Heart left ventricle (tissue), 16 donors: ENCODE measurements at places on chromosomes 4 and X.

GRCh38 chr4:120158046-120158445 lies 91.4 kb upstream of the MAD2L1 start:
- DNase-seq, result no peak

GRCh38 chr4:81304871-81305270 lies 89.8 kb upstream of the PRKG2 start:
- no peak for DNase-seq

DNA sequence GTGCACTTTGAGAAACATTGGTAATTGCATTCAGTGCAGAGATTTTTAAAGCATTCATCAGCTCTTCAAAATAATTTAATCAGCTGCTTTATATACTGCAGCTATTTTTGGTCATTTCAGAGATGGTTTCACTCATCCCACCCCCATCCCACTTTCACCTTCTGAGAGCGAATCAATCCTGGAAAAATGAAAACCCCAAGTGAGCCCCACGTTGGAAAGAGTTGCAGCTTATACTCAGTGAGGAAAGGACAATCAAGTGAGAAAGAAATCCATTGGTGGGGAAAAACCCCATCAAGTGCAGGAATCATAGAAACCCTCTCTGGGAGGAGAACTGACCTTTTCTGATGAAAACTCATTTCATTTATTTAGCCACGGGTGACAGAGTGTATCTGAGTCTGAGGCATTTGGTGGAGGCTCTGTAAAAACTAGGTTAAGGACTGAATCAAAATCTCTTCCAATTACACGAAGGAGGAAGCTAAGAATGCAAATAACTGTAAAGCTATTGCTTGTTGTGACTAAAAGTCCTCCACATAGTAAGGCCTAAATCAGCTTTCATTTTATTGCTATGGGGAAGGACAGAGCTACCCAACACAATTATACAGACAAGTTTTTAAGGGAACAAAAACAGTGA lies 240.4 kb upstream of the PGRMC2 start:
- no peak for DNase-seq

DNA sequence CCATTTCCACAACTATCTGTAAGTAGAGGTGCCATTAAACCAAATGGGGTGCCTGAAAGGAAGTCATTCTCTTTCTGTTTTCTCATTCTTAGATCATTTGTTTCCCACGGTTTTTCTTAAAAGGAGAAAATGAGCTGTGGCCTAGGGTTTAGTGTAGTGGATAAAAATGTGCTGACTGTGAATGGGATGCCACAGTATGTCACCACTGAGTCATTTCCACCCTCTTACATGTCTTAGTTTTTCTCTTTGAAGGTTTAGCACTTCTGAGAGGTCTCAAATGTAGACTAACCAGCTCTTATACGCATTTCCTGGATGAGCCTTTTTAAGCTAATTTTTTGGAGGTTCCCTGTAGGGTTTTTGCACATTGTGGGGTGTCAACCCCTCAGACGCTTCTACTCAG lies 244.5 kb upstream of the SPANXN1 start:
- DNase-seq, result no peak

GRCh38 chr4:124873361-124874171 lies 161.0 kb upstream of the ANKRD50 start:
- DNase-seq, result no peak

DNA sequence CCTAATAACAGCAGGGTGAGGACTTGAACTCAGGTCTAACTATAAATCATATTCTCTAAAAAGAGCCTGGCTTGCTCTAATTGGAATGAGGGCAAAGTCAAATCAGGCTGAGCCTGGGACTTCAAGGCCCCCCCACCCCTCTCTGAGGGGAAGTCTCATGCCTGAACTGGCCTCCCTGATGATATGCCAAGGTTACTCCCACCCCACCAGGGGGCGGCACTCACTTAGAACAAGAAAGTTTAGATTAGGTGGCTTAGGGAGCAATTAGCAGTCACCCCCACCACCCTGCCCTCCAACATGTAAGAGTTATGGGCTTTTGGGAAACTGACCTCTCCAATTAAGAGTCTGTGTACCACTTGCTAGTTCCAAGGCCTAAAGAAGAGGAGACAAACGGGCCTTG lies 2.7 kb downstream of the FOXO4 start:
- peak; percentile 51 for DNase-seq

DNA sequence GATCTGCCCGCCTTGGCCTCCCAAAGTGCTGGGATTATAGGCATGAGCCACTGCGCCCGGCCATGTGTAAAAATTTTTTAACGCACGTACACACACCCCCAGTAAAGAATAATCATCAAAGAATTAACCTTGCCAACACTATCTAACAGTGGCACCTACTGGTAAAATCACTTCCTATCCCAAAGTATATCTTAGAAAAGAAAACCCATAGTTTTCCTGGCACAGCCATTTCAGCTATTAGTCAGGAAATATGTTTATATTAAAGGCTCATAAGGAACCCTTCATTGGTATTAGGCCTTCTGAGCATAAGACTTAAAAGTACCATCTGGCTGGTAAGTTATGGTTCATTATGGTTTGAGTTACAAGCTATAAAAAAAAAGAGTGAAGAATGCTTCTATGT lies 14.1 kb downstream of the S100G start:
- DNase-seq, result no peak

- no peak for DNase-seq
Observed at GRCh38 chr4:182495645-182496385, 252.6 kb downstream of the TENM3 start.

GRCh38 chr4:14196131-14196530 lies 568.6 kb upstream of the BOD1L1 start:
- peak; percentile 43 for DNase-seq

- DNase-seq, result no peak
Observed at GRCh38 chr4:75714704-75715103, 9.7 kb upstream of the USO1 start.

GRCh38 chr4:113979905-113980615 lies 613 bp upstream of the ARSJ start:
- no peak for DNase-seq

GRCh38 chr4:139461022-139461628 lies 7.2 kb downstream of the RAB33B start:
- no peak for DNase-seq

- no peak for DNase-seq
Observed at GRCh38 chrX:71107245-71107644, 705 bp upstream of the CXorf65 start.

DNA sequence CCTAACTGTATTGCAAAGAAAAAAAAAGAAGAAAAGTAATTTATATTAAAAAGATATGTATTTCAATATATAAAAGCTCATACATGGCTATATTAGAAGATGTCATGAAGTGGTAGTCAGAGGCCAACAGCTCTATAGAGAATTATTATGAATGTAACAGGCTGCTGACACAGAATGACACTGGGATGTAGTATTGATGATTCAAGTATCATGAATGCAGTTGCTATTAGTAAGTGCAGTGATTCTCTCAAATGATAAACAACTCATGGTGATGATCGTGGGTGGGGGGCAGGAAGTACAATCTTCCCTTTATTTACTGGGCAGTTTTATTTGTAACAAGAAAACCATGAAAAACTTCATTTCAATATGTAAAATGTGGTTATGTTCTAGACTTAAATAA lies 124.6 kb downstream of the COL4A6 start:
- no peak for DNase-seq

GRCh38 chr4:146510942-146511341 lies 10.8 kb downstream of the SLC10A7 start:
- no peak for DNase-seq

DNA sequence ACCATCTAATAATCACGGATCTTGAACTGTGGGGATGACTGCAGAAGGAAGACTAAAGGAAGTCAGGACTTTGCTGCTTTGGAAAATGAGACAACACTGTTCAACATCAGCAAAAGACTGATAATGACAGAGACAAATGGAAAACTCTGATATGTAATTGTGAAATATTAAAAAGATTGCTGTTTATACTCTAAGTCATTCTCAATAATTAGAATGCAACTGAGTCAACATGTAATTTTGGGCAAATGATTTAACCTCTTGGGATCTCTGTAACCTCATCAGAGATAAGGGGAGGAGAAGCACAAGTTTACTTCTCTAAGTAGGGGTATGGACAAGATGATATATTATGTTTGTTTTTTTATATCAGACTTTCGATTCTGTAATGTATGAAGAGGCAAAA lies 121.9 kb downstream of the GASK1B start:
- no peak for DNase-seq

DNA sequence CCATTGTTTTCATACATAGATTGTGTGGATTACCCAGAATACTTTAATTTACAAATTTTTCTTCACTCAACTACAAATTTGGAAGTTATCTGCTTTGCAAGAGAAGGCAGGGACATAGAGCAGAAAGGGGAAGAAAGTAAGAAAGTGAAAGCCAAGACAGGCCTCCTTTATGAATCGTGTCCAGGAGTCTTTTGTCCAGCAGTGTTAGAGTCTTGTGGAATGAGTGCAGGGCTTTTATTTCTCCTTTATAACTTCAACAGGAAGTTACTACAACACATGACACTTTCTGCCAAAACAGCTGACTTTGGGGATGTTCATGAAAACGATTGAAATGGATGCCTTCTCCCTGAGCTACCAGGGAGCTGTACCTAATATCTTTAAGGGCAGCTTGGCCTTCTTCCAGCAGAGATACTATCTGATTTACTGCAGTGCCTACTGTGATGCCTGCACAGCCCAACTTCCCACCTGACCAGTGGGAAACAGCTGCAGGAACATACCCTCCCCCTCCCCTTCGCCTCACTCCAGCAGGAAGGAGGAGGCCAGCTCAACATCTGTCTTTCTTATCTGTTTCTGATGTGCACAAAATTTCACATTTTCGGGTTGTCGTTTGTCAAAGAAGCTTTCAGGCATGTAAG lies 557.7 kb upstream of the SLIT2 start:
- DNase-seq, result no peak

DNA sequence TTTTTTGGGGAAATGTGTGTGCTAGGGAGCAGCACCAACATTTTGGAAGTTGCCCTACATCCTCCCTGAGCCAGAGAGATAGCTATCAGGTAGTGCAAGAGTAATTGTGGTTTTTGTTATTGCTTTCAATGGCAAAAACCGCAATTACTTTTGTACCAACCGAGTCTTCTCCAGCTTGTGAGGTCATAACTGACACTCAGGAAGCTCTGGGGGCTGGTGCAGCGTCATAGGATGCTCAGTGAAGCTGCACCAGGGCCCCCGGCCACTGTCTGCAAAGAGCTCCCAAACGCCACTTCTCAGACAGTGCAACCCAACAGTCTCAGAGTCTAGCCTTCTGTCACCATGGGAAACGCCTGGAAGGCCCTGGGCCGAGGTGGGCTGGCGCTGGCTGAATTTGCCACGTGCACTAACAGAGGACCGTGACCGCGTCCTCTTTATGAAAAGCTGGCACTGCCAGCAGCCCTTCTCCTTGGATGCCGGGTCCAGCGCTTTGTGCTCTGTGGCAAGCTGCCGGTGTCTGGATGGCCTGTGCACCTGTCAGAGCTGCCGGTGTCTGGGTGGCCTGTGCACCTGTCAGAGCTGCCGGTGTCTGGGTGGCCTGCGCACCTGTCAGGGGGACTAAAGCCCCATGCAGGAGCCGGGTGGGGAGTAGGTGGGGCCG lies 19.4 kb downstream of the SH3TC1 start:
- no peak for DNase-seq
